ENCODE measurements at places on chromosomes 3 and 15.

DNA sequence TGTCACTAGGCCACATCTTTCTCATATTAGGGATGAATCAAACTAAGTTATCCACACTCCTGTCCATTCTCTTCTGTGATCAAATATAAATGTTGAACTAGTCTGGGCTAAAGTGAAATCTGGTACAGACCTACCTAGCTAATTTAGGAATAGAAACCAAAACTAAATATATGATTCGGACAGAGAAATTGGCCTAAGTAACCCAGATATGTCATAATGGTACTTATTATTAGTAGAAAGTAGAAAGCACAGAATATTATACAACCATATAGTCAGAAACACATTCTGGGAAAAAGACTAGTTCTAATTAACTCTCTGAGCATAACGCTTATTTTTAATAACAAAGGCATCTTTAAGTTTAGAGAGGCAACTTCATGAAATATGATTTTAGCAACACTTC, 389.0 kb downstream of the LSAMP start:
- DNase-seq: no peak

GRCh38 chr3:23826382-23827064, 20.8 kb downstream of the UBE2E1 start:
- no peak for DNase-seq

DNA sequence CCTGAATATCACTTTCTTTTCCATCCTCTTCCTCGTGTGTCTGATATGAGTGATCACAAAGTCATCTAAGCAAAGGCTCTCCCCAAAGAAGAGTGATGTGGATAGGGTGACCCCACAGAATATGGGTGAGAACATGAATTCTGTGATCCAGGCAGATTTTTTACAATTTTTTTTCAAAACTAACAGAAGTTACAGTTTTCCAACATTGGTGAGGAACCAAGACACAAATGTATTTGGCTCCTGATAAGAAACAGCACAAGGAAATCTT, 27.0 kb downstream of the ANXA2 start:
- no peak for DNase-seq

DNA sequence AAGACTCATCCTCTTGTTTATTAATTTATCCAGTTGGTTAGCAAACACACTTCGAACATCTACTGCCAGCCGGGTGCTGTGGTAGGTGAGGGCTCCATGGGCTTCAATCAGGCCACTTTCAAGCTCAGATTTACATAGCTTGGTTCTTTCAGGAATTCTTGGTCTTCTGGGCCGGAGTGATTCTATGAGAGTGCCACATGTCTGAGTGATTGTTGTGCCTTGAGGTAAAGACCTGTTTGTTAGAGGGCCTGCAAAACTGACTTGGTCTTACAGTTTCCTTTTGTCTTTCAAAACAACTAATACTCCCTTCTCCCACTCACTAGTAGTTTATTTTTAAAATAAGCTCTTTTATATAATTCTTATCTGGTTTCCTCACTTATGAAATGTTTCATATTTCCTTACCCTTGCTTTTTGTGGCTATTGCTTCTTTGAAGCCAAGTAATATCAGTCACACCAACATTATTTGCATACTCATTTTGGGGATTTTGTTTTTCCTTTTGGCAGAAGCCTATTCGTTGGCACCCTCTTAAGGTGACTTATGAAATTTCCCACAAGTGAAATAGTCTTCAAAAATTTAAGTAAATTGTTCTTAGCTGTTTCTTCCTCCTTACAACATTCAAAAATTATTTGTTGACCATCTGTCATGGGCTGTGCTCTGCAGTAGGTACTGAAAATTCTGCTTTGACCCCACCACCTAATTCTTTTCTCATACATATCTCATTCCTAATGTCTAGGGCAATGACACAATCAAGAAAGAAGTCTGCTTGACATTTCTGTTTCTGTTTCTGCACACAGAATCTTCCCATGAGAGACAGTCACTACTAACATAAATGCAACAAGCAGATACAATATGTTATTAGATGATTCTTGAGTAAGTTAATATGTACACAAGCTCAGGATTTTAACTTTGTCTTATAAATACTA, 120.2 kb downstream of the LRRC28 start:
- no peak for DNase-seq

DNA sequence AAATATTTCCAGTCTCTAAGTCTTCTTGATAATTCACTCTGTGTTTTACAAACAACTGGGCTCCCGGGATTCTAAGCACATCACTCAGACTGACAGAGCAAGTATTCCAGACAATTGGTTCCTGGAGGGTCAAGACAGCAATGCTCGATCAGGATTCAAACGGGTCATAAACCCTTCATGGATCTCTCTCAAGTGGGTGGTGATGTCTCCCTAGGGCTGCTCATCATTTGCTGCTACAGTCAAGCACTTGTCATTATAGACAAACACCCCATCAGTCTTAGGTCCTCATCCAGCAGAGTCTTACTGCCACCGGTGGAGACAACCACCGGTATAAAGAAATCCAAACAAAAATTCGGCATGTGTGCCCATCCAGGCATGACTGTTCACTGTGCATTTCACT, 921.1 kb downstream of the FHIT start:
- no peak for DNase-seq

- DNase-seq: no peak
Observed at GRCh38 chr3:129911261-129911861, 17.9 kb upstream of the TMCC1 start.

DNA sequence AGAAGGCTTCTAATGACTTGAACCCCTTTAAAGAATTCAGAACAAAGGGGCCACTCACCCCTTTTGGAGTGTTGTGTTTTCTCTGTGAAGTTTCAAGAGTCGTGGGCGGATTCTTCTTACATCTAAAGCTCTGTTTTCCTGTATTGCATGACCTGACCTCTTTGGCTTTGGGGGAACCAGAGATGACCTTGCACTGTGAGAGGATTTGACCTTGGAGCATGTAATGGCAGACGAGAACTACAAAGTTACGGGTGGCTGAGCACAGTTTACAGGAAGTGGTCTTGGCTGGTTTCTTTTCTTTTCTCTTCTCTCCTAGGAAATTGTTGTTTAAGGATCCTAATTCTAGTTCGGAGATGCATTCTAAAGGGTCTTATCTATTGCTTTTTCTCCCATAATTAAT, 6.2 kb upstream of the BDH1 start:
- DNase-seq: no peak
